ENCODE measurements at places on chromosomes 7 and 10. TPM values are rescaled to one million over a fixed set of nuclear protein-coding genes. Genes with fewer than 3 reads are reported as not detected.

The FAM3C gene
- 54.5 TPM for total RNA-seq

The GPR15LG gene
- not detected for total RNA-seq

The THSD7A gene
- total RNA-seq = 12.7 TPM

The GIMAP7 gene
- total RNA-seq = 42.4 TPM

The IFT22 gene
- total RNA-seq = 26.1 TPM

The PMPCB gene
- total RNA-seq = 36.8 TPM

The RHBDD2 gene
- total RNA-seq = 44.6 TPM

The DOCK4 gene
- total RNA-seq = 164 TPM
